ENCODE measurements at places on chromosomes 7 and 10.

DNA sequence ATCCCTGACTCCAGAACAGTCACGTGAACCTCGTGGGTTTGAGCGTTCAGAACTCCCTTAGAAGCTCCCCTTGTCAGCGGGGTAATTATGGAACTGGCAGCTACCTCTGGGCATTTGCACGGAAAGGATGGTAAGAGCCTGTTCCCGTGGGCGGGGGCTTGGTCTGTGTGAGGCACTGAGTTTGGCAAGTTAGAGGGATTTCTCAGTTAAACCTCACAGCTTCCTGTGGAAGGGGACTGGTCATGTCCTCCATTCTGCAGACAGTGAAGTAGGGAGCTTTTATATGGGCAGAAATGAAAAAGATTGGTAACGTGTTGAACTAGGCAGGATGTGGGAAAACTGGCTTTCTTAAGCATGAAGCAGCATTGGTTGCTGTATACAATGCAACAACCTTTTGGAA lies 16.0 kb downstream of the PALD1 start:
- DNase-seq = no peak

DNA sequence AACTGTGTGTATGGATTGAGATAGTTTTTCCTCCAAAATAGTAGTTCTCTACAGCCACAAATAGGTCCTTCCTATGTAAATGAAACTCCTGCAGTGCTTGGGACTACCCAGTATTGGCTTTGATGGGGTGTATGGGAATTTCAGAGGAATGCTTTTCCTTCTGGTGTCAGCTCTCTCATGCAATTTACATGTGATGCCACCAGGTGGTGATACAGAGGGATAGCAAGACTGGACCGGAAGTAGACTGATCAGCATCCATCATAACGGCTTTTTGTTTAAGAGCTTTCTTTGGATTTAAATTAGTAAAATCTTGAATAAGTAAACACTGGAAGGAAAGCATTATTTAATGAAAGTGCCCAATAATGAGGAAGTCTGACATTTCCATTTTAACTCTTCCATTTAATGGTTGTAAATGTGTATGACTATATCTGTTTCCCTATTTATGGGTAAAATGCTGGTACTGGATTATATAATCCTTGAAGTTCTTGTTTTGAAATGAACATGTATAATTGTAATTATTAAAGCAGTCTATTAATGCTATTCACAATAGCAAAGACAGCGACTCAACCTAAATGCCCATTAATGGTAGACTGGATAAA lies 22.7 kb downstream of the DYNC1I1 start:
- no peak for DNase-seq

GRCh38 chr7:124130-124949 lies 68.0 kb upstream of the FAM20C start:
- no peak for DNase-seq

GRCh38 chr10:78357141-78358063 lies 323.7 kb downstream of the RPS24 start:
- DNase-seq = no peak

GRCh38 chr7:100826514-100827329 lies 601 bp downstream of the EPHB4 start:
- DNase-seq = no peak

GRCh38 chr7:6157685-6158423 lies 114.6 kb downstream of the CYTH3 start:
- no peak for DNase-seq

DNA sequence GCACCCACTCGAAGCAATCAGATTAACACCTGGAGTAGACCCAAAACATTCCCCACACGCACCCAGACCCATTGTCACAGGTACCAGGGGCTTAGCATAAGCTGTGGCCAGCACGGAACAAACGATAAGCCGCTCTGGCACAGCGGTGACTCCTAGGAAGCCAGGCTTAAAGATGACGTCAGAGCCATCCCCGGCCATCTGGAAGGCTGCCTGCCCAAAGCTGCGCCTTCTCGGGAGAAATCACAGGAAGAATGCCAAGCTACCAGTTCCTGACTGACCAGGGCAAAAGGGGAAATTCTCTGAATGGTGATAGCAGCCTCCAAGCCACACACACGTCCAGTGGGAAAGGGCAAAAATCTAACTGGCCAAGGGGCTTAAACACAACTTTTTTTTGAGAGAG lies 13.0 kb upstream of the WIPI2 start:
- no peak for DNase-seq

DNA sequence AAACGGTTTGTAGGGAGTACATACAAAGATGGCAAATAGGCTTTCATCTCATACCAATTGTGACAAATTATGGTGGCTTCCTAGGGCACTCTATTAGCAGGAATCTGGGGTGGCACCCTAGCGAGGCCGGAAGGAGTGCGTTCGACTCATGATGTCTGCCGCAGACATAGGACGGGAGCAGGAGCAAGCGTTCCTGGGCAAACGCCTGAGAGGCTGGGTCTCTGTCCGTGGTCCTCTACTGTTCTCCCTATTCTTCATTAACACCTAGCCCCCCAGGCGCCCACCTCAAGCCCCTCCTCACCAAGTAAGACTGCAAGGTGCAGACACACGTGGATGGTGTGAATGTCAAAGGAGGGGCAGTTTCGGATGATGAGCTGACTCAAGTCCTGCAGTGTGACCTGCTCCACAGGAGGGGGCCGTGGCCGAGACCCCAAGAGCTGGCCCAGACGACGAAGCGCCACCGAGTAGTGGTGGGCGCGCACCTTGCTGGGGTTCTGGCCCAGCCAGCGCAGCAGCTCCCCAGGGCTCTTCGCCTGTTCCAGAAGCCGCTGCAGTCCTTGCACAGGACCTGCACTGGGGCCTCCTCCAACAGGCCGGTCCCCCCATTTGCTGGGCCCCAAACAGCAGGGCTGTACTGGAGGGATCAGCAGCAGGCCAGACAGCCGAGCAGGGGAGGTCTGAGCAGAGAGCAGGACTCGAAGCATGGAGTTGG lies 1.3 kb downstream of the FASTK start:
- DNase-seq = no peak

DNA sequence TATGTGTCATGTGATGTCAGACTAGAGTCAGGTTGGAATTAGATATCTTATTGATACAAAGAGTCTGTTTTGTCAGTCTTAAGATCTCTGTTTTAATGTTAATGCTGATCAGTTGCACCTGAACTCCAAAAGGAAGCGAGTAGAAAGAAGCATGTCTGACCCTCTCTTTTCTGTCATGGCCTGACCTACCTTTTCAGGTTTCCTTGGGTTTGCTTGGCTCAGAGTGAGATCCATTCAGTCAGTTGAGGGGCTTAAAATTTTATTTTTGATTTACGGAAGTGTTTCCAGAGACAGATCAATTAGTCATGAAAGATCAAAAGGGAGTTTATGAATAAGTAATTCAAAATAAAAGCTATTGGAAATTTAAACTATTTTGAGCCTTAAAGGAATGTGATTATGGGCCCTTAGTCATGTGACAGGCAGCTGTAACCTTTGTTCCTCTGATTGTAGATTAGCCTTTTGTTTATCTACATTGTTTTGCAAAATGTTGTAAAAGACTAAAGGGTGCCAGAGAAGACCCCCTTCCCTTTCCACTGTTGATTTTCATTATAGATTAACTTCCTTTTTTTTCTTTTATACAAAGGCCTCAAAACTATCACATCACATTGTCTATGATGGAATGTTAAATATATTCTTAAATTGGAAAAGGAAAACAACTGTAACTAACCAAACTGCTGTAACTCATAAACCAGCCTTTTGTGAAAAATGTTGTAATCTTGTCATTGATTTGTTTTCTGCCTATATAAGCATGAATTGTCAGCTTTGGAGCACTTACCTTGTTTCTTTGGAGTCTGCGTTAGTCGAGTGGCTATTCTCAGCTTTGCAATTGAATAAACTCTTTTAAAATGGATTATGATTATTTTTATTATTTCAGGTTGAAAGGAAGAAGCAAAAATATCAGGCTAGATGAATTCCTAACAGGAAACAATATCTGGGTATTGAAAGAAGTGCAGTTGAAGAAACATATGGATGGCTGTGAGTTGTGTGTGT lies 195.5 kb upstream of the MBL2 start:
- DNase-seq = no peak

GRCh38 chr10:126651467-126651866 lies 19.0 kb downstream of the C10orf90 start:
- DNase-seq = no peak

GRCh38 chr7:70884440-70884764 lies 247.5 kb upstream of the GALNT17 start:
- no peak for DNase-seq

DNA sequence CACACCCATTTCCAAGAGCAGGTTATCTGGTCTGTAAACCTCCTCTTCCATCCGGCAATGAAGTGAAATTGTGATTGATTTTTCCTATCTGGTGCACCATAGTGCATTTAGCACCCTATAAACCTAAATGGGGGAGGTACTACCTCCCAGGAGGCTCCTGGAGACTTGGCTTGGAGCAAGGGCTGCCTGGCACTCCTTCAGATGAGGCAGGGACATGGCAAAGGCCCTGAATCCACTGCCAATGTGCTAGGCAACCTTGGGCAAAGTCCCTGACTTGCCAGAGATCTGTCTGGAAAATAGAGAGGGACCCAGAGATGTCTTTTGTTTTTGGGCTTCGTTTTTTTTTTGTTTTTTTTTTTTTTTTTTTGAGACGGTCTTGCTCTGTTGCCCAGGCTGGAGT lies 6.7 kb upstream of the GRID1 start:
- no peak for DNase-seq

DNA sequence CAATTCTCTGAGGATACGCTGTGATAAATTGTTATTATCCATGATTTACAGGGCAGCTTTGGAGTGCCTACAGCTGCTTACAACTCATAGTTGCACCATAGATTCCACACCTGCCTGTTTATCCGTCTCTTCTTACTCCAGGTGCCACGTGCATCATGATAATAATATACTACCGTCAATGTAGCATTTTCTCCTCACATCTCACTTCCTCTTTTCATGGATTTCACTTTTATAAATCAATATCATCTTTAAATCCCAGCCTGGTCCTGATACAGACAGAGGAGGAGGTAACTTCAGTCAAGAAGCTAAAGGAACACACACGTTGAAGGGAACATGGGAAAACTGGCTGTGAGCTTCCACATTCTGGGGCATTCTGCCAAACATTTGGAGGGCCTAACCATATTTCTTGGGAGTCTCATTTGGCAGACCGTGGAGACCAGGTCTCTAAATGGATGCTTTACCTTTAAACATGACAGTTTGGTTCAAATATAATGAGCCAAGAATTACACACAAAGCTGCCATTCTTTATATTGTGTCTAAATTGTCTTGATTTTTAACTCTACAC lies 2.4 kb downstream of the CH25H start:
- DNase-seq = no peak

- no peak for DNase-seq
Observed at GRCh38 chr7:110762546-110763225, 328.2 kb upstream of the LRRN3 start.

DNA sequence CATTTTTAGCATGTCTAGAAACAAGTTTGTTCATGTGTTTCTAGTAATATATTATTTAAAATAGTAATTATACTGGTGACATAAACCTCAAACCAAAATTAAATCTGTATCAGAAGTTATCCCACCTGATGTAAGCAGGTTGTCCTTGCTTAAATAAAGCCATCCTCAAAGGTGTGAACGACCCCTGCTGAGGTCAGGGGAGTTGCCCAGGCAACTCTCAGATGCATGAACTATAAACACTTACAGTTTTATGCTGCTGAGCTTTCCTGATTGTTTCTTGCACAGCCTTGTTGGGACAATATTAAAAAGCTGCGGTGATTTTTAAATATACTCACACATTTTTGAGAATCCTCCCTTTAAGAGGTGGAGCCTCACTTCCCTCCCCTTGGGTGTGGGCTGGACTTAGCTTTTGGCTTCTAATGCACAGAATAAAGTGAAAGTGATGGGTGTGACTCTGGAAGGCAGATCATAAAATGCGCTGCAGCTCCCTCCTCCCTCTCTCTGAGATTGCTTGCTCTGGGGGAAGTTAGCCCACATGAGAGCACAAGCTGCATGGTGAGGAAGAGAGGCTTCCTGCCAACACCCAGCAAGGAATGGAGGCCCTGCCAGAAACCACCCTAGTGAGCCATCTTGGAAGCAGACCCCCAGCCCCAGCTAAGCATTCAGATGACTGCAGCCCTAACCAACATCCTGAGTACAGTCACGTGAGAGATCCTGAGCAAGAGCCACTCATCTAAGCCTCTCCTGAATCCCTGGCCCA lies 152.7 kb downstream of the SKIDA1 start:
- no peak for DNase-seq
